ENCODE measurements at places on chromosomes 4 and X.

DNA sequence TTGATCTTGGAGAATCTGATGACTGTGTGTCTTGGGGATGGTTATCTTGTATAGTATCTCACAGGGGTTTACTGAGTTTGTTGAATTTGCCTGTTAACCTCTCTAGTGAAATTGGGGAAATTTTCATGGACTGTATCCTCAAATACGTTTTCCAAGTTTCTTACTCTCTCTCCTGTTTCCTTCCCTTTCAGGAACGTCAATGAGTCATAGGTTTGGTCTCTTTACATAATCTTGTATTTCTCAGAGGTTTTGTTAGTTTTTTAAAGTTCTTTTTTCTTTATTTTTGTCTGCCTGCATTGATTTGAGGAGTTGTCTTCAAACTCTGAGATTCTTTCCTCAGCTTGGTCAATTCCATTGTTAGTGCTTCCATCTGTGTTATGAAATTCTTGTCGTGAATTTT lies 227.7 kb upstream of the GPRIN3 start:
- no peak for DNase-seq

GRCh38 chr4:68460085-68460484 lies 12.8 kb downstream of the TMPRSS11E start:
- no peak for DNase-seq

DNA sequence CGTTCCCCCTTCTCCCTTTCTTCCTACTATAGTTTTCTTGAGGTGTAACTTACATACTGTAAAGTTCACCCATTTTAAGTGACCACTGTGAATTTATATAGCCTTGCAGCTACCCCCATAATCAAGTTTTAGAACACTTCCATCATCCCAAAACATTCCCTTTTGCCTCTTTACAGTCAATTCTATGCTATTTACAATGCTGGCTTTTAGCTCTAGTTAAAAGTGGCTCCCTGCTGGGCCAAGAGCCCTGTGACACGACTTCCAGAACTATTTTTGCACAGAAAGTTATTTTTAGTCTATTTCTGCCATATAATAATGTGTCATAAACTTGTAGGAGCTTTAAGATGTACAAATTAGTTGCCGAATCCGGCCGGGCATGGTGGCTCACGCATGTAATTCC lies 26.9 kb downstream of the MAP7D2 start:
- no peak for DNase-seq

DNA sequence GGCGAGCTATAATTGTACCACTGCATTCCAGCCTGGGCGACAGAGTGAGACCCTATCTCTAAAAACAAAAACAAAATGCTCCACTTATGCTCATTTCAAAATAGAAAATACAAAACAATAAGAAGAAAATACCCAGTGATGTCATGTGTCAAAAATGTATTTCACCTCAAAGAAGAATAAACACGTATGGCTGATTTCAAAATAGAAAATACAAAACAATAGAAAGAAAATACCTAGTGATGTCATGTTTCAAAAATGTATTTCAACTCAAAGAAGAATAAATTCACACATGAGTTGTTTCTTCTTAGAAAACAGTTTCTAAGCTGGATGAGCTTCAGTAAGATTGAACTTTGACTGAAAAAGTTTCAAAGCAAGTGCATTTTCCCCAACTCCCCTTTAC lies 20.3 kb upstream of the PDCL2 start:
- no peak for DNase-seq

GRCh38 chr4:23819041-23819511 lies 70.8 kb downstream of the PPARGC1A start:
- no peak for DNase-seq

- no peak for DNase-seq
These were observed 1.3 kb upstream of the MGAT4D start for GRCh38 chr4:140499391-140499790.

DNA sequence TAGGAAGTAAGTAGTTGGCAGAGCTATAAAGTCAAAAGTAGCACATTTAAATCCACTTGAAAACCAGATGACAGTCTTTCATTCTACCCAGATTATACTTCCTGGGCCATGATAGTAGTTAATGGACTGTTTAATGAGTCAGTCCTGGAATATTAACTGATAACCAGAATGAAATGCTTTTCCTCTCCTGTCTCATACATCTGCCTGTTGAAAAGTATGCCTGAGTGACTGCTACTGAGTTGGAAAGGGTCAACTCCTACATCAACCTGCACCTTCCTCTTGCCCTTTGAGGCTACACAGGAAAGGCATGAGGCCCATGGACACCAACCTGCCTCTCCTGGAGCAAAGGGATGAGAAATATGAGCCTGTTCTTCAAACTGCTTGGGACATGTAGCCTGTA lies 36.0 kb upstream of the COX7B2 start:
- DNase-seq, result no peak

- DNase-seq, result no peak
These were observed 271.9 kb downstream of the MID1IP1 start for GRCh38 chrX:39073131-39073530.

GRCh38 chr4:113122066-113122465 lies 72.6 kb downstream of the ANK2 start:
- no peak for DNase-seq

DNA sequence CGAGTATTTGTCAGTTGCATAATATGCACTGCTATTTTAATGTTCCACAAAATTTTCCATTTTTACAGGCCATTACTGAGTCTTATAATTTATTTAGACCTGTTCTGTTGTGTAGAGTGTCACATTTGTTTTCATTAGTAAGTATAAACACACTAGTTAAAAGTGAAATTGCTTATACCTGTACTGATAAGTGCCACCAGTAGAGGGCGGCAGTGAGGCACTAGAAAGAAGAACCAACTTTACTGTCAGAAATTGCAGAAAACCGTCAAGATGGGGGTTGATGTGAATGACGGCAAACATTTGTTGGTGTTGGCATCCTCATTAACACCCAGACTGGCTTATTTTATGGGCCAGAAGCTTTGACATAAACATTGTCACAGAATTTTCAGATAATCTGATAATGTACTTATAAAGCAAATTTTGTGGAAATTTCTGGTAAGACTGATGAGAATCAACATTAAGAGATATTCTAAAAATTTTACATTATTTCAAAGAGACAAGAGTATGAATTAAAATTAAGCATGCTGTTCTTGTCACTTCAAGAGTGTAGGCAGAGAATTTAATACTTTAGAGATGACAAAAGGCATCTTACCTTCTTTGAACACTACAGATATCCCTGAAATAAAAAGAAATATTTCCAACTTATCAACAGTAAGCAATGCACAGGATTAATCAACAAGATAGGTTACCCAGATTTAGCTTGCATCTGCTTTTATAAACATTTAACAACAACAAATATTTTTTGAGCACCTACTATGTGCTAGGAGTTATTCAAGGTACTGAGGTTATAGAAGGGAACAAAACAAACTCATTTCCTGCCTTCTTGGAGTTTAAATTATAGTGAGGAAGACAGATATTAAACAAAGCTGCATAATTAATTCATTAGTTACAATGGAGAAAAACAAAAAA lies 24.9 kb downstream of the ALPK1 start:
- DNase-seq, result peak; percentile 62

DNA sequence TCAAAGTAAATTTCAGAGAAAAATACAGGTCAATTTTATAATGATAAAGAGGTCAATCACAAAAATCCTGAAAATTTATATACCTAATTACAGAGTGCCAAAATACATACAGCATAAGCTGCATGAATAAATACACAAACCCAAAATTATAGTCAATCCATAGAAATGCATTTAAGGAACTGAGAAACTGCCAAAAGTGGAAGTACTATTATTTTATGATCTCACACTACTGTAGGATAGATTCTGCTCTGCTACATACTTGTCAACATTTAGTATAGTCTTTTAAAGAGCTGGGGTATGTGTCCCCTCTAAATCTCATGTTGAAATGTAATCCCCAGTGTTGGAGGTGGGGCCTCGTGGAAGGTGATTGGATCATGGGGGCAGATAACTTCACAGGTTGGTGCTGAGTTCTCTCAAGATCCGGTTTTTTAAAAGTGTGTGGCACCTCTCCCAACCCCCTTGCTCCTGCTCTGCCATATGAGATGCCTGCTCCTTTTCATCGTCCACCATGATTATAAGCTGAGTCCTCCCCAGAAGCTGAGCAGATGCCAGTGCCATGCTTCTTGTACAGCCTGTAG lies 31.8 kb downstream of the CHIC2 start:
- DNase-seq, result no peak

DNA sequence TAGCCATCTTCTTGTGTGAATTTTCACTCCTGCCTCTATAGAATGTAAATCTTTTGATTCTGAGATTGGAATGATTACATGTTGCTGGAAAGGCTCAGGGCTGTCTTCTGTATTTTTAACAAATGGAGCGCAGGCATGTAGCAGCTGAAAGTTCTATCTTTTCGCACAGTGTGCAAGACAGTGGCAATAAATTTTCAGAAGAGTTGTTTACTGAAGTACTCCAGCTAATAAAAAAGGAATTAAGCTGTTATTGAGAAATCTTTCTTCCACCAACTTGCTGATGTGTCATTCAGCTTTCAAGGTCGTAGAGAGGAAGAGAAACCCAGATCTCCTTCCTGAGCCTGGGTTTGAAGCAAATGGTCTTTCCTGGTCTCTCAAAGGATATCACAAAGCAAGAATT lies 122.0 kb upstream of the PUDP start:
- DNase-seq, result no peak

DNA sequence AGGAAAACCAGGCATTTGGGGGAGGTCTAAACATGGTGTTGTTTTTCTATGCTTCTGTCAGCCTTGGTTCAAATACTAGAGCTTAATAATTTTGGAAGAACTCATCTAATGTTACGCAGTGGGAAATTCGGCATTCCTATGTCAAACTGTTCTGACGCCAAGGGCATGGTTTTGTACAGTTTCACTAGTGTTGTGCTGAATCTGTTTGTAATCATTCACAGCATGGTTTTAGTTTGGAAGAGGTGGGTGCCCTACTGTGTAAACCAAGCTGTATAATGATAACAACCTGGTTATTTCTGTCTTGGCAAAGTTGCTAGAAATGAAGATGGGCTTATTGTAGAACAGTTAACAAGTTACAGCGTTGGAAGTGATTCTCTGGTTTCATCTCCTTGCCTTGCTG lies 5.2 kb downstream of the DDX3X start:
- no peak for DNase-seq

GRCh38 chrX:106203315-106203714 lies 35.2 kb downstream of the PWWP3B start:
- DNase-seq, result no peak

GRCh38 chr4:140675599-140676231 lies 80.5 kb downstream of the TBC1D9 start:
- no peak for DNase-seq

DNA sequence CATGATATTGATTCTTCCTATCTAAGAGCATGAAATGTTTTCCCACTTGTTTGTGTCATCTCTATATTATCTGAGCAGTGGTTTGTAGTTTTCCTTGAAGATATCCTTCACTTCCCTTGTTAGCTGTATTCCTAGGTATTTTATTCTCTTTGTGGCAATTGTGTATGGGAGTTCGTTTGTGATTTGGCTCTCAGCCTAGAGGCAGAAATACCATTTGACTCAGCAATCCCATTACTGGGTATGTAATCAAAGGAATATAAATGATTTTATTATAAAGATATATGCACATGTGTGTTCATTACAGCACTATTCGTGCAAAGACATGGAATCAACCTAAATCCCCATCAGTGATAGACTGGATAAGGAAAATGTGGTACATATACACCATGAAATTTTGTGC lies 172.7 kb upstream of the IL15 start:
- DNase-seq, result no peak

DNA sequence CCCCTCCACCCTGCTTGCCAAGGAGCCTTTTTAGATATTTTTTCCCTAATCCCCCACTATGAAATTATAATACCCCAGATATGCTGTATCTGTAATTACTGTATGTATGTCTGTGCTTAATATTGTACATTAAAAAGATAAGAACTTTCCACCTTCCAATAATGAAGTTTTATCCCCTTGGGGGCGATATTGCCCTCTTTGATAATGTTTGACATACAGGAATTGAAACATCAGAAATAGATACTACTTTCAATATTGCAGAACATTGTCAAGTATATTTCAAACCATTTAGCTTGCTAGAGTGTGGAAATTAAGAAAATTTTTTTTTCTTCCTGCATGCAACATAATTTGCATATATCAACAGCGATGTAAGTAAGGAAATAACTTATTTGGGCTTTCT lies 58.9 kb downstream of the NAF1 start:
- no peak for DNase-seq

- DNase-seq, result no peak
These were observed 156.6 kb downstream of the FHIP1A start for GRCh38 chr4:151565583-151565982.

- no peak for DNase-seq
These were observed 5.0 kb downstream of the RPL36A start for GRCh38 chrX:101395789-101396188.

DNA sequence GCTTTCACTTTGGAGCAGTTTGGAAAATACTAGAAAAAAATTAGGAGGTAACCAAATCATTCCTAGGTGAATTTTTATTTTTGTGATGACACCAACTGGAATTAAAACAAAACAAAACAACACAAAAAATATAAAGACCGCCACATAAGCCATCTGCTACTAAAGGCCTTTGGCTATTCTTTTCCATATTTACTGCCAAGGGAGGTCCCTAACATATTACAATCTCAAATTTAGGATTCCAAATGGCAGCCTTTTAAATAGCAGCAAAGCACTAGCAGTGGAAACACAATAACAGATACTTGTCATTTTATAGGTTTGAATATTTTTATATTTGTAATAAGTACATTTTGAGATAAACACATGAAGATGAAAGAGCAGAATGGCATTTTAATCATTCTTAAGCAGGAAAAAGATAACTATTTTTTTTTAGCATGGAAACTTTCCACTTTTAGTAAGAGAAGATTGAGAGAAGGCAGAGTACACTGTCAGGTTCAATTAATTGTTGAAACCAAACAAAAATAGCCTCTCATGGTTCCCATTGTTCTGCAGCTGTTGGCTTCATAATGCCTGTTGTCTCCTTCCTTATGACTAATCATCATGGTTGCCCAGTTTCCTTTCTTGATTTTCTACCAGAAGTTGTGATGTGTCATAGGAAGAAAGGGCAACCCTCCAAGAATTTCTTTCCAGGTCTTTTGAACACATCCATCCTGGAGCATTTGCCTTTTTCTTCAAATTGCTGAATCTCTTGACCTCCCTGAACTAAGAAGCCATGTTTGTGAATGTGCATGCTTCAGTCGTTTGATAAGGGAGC lies 219.0 kb upstream of the EMCN start:
- DNase-seq, result no peak
